BJ (cell line): ENCODE measurements at places on chromosomes 1 and 21.

- DNase-seq, result no peak
Observed at GRCh38 chr1:40625476-40626382, 39.8 kb downstream of the RIMS3 start.

DNA sequence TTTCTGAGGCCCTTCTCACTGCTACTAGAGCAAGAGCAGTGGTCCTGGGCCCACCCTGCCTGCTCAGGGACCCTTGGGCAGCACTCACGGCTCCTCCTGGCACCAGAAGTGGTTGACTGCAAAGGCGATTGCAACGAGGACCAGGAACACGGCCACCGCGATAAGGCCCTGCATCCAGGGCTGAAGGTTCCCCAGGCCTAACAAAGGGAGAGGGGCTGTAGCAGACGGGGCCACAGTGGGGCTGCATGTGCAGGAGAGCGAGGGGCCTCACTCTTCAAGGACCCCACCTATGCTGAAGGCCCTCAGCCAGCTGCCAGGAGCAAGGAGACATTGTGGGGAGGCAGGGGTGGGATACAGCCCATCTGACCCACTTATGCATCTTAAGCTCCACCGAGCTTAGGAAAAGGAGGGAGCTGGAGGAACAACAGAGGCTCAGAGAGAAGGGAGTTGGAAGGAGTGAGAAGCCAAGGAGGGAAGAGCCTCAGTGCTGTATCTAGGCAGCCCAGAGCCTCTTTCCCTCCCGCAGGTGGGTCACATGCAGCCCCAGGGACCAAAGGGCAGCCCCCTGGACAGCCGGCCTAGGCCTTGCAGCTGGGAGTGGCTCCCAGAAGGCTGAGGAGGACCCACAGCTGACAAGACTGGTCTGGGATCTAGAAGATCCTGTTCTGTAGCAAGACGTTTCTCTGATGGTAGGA lies 2.5 kb downstream of the PDZK1IP1 start:
- no peak for DNase-seq

- DNase-seq, result no peak
Observed at GRCh38 chr1:77817368-77818209, 38.1 kb downstream of the MIGA1 start.

DNA sequence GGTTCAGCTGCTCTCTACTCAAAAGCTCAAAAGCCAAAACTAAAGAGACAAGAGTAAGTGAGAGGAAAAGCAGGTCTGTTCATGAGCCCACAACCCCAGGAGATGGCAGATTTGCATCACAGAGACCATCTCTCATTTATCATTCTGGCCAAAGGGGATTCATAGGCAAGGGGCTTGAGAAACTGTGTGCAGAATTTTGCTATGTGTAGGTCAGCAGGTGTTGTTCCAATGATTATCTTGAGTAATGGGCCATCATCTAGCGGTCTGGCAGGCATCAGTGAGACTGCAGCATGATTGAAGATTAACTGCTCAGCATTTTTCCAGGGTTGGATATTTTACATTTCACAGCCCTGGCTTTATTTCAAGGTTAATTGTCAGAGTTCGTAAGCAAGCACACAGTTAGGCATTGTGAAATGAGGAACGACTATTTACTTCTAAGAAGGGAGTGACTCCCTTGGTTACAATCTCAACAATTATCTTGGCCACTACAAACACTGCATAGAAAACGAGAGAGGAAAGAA lies 1204.6 kb upstream of the TMPRSS15 start:
- no peak for DNase-seq

GRCh38 chr1:65066766-65067490 lies 81.1 kb upstream of the AK4 start:
- no peak for DNase-seq

DNA sequence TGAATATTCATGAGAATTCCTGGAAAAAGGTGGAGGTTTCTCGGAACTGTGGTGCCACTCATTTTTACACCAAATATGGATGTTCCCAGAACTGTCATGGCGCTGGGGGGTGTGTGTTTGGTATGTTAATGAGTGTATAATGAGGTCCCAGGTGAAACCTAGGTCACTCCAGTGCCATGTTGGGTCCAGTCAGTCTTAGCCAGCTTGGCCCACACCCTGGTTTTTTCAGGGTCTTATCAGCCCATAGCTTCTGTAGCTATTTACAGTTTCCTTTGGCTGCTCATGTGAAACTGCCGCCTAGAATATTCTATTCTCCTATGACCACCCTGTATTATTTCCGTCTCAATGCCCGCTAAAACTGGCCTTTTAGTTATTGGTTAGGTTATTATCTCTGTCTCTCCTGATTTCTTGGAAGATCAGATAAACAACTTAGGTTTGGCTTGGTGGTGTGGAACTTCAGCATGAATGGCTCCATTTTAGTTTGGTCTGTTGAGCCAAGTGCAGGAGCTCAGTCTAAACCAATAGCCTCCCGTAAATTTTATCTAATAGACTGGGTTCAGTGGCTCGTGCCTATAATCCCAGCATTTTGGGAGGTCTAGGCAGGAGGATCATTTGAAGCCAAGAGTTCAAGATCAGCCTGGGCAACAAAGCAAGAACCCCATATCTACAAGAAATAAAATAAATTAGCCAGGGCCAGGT lies 42.1 kb upstream of the EDARADD start:
- no peak for DNase-seq

- no peak for DNase-seq
Observed at GRCh38 chr1:36988741-36989193, 45.5 kb downstream of the GRIK3 start.

DNA sequence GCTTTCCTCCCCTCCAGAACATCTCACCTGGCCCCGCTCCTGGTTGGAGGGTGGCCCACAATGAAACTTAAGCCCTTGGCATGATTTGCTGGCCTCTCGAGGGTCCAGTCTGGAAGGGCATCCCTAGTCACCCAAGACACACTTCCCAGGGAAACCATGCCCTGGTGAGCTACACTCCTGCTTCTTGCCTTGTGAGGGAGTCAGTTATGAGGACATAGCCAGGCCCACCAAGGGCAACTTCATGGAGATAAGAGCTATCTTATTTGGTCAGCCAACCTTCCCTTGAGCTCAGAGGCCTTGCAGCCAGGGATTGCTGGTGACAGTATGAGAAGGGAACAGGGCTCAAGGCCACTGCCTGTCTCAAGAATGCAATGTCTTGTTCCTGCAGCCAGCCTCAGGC lies 9.7 kb downstream of the TNR start:
- DNase-seq, result no peak

GRCh38 chr1:31745946-31746670 lies 18.0 kb downstream of the ADGRB2 start:
- DNase-seq, result no peak

- peak; percentile 91 for DNase-seq
Observed at GRCh38 chr1:241990040-241990439, 8.9 kb downstream of the MAP1LC3C start.

GRCh38 chr1:113957984-113958383 lies 21.3 kb upstream of the OLFML3 start:
- no peak for DNase-seq

DNA sequence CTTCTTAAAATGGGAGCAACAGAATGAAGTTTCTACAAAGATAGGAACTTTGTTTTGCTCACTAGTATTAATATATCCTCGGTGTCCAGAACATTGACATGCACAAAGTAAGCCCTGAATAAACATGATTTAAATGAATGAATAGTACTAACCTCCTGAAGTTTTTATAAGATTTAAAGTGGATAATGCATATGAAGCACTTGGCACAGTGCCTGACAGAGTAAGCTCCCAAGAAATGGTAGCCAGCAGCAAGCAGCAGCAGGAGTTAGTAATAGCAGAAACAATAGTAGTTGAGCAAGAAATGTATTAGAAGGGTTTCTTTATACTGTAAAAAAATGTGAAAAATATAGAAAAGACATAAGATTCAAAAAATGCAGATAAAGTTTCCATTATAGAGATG lies 258.1 kb upstream of the C1orf87 start:
- DNase-seq, result no peak

- DNase-seq, result no peak
Observed at GRCh38 chr1:171772312-171772711, 9.1 kb upstream of the METTL13 start.

DNA sequence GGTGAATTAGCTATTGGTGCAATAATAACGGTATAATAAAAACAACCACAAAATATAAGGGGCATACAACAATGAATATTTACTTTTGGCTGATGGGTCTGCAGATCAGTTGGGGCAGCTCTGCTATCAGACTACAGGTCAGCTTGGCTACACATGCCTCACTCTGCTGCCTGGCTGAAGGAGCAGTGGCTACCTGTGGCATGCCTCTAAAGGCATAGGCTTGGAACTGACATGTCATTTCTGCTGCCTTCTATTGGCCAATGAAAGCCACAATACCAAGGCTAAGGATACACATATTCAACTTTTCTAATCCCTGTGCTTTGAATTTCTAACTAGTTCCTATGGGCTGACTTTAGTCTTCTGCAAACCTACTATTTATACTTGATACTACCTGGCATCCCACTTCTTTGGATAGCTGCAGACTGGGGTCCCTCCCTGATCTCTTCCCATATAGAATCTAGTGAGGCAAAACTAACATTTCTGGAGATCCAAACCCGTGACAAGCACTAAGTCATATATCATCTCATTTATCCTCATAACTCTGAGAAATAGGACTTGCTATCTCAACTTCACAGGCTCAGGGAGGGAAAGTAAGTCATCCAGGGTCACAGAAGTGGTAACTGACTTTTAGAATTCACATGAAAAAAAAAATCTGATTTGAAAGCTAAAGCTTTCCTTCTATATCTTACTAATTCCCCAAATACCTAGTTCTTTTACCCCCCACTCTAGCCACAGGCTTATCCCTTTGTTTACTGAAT lies 19.2 kb upstream of the SYDE2 start:
- no peak for DNase-seq

DNA sequence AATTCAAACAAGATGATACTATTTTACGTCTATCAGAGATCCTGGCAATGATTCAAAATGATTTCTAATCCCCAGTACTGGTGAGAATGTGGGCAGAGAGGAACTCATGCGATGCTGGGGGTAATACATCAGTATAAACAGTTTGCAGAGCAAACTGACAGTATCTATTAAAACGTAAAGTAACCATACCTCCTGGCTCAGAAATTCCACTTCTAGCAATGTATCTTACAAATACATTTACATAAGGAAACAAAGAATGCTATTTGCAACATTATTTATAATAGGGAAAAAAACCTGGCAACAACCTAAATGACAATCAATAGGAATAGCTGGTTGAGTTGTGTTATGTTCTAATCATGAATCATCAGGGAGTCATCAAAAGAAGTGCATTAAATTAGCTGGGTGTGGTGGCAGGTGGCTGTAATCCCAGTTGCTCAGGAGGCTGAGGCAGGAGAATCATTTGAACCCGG lies 15.9 kb downstream of the RCAN1 start:
- no peak for DNase-seq

DNA sequence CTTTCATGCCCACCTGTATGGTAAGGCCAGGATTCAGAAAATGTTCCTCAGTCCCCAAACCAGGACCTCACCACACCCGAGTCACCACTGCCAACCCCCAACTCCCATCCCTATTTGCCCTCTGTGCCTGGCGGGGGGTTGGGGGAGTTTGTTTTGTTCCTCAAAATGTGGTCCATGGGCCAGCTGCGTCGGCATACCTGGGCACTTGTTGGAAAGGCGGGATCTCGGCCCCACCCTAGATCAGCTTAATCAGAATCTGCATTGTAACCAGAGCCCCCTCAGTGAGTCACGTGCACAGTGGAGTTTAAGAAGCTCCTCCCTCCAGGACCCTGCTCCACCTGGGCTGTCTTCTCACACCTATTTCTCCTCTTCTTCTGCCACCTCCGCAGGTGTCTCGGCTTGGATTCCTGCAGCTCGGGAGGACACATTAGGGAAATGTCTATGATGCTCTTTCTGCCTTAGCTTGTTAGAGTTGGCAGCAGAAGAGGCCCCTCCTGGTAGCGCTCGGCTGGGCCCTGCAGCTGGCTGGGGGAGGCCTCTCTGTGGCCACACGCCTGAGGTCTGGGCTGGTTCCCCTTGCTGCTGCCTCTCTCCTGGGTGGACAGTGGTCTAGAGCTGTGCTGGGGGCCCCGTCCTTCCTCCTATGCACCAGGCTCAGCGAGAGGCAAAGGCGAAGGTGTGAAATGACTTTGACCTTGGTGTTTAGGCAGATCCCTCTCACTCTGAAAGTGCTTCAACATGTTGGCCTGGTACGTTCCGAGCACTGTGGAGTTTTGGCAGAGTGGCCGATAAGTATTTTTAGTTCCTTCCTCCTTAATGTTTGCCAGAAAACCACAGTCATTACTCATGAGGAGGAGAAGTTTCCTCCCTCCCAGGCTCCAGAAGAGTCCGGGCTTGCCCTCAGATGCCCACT lies 41.8 kb upstream of the CAMTA1 start:
- DNase-seq, result peak; percentile 60

DNA sequence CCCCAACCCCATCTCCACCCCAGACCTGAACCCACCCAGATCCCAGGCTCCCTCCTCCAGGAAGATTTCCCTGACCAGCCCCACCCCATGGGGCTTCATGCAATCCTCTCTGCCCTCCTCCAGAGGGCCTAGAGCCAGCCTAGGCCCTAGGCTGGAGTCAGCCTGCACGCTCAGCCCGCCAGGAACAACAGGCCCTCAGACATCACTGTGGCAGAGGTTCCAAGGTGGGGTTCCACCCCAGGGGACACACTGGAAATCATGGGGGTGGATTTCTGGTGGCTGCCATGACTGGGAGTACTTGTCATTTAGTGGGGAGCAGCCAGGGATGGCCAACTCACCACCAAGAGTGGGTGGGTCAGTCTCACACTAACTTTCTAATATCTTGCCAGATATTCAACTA lies 122.0 kb downstream of the GLIS1 start:
- DNase-seq, result no peak

DNA sequence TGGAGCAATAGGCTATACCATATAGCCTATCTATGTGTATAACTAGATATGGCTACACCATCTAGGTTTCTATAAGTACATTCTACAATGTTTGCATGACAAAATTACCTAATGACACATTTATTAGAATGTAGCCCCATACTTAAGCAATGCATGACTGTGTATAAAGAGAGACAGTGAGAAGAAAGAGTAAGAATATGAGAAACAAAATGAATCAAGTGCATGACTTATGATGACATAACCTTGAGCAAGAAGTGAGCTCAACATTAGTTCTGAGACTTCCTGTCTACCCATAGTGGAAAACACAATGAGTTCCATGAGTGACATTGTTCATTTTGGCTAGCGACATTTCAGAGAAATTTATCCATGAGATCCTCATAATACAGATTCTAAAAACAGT lies 10.1 kb downstream of the SLC44A5 start:
- DNase-seq, result no peak
